ENCODE measurements at places on chromosomes 2 and 18.

DNA sequence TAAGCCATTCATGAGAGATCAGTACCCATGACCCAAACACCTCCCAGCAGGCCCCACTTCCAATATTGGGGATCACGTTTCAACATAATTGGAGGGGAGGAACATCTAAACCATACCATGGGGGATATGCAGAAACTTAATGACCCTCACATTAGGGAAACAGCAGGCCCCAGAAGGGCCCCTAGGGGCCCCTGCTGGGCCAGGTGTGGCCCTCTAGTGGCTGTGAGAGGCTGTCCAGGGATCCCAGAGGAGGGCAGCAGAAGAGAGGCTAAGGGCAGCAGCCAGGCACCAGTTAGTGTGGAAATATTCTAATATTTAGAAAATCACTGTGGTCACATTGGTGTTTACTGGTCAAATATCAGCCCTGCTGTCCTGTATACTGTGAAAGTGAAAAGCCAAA, 49.3 kb upstream of the ANKRD44 start:
- no peak for DNase-seq

- no peak for DNase-seq
Measured at GRCh38 chr2:183034806-183035205, 3.5 kb downstream of the NCKAP1 start.

- no peak for DNase-seq
Measured at GRCh38 chr2:96914332-96914731, 44.5 kb upstream of the SEMA4C start.

- DNase-seq = no peak
Measured at GRCh38 chr2:38934742-38935141, 45.1 kb downstream of the ARHGEF33 start.

DNA sequence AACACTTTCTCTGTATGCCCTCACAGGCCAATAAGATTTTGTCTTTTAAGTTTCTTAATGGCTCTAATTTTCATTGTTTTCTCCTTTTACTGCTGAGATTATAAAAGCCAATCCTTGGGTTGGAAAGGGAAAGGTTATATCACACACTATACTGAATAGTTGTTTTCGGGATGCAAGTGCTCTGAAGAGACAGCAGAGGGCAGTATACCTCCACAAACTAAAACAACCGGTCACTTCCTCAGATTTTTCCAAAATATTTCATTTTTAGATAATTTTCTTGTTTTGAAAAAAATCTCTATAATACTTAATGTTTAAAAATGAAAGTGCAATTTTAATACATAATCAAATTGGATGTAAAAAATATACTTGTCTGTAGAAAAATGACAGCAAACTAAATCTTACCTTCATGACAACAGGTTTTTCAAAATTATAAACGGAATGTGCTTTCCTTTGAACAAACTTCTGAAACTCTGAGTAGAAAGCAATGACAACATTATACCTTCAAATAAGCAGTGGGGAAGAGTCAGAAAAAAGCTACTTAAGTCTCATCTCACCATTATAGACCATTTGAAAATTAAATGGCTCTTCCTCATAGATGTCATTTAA, 82.7 kb downstream of the ORC4 start:
- no peak for DNase-seq

DNA sequence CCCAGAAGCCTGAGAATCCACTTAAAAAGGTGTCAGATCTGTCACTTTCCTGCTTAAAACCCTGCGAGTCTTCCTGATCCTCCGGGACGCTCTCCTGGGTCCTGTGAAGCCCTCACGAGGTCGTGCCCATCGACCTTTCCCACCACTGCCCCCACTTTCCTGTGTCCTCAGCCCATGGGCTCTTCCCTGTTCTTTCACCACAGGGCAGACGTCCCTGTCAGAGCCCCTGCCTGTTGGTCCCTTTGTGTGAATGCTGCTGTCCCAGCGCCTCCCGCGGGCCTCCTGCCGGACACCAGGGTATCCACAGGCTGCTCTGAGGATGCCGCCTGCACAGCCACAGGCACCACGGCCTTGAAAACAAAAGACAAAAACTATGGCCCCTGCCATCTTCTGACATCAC, 125.6 kb downstream of the TMEM18 start:
- DNase-seq = no peak

DNA sequence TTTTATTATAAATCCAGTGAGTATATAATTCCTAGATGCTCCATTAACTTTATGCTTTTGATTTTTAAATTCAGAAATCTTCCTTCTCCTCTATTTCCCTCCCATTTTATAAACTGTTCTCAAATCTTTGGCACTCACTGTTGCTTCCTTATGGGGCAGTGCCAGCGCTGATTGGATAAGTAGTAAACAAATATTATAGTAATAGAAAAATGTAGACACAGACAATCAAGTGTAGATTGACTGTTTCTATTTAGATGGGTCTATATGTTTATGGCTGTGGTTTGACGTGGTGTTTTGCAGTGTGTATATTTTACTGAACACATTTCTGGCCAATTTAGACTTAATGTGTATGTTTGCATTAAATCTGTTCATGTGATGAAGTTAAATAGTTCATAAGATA, 36.6 kb downstream of the LYPD6B start:
- DNase-seq = no peak

DNA sequence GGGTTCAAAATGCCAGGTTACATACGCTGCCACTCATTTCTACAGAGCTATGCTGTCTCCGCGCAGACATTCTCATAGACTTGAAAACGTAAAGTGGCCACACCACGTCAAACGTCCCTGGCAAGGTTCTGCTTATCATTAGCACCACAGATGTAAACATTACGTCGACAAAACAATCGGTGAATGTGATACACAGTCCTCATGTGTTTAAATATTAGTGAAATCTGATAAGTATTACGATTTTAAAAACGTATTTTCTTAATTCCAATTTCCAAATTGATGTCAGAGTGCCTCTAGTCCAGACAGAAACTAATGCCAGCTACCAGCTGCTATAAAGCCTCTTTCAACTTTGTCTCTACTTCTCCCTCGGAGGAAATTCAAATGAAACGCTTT, 1.2 kb downstream of the STK17B start:
- no peak for DNase-seq

DNA sequence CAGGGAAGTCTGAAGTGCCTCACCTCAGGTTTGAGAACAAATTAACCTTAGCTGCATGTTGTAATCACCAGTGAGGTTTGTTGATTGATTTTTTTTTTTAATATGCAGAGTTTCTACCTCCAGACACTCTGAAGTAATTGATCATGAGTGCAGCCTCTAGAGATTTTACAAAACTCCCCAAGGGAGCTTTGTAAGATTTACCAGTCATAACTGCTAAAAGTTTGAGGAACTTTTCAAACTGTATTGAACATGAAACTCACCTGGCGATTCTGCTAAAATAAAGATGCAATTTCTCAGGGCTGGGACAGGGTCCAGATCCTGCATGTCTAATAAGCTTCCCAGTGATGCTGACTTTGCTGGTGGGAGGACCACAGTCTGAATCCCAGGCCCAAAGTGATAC, 339.6 kb upstream of the DCC start:
- DNase-seq = no peak

GRCh38 chr2:42110641-42111322, 58.4 kb upstream of the EML4 start:
- no peak for DNase-seq

DNA sequence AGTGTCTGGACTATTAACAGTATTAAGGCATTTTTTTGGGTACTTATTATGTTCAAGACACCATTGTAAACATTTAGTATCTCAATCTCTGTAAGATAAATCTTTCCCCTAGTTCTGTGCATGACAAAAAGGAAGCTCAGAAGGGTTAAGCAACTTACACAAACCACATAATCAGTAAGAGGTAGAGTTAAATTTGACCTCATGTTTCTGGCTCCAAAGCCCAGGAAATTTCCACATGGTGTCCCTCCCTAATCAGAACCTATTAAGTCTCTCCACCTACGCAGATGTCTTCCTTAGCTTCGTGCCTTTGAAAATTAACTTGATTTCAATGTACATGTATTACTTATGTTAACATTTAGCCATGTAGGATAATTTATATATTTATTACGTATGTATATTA, 2.0 kb downstream of the MFSD6 start:
- no peak for DNase-seq

- no peak for DNase-seq
Measured at GRCh38 chr18:27202741-27203140, 17.6 kb upstream of the CHST9 start.

DNA sequence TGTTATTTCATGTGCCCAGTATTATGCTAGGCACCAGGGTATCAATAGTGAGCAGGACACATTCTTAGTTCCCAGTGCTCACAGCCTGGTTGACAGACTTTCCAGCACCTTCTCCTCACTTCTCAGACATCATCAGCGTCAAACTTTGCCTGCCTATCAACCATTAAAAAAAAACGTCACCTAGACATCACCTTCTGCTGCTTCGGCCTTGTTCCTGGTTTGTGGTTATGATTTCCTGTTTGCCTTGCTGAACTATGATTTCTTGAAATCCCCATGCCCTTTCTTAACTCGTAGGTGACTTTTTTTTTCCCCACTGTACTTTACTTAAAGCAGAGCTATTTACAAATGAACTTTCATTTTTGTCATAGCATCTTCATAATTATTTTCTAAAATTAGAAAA, 60.4 kb upstream of the NABP1 start:
- DNase-seq = peak; percentile 15

- no peak for DNase-seq
Measured at GRCh38 chr2:1968209-1968987, 224.1 kb upstream of the PXDN start.

DNA sequence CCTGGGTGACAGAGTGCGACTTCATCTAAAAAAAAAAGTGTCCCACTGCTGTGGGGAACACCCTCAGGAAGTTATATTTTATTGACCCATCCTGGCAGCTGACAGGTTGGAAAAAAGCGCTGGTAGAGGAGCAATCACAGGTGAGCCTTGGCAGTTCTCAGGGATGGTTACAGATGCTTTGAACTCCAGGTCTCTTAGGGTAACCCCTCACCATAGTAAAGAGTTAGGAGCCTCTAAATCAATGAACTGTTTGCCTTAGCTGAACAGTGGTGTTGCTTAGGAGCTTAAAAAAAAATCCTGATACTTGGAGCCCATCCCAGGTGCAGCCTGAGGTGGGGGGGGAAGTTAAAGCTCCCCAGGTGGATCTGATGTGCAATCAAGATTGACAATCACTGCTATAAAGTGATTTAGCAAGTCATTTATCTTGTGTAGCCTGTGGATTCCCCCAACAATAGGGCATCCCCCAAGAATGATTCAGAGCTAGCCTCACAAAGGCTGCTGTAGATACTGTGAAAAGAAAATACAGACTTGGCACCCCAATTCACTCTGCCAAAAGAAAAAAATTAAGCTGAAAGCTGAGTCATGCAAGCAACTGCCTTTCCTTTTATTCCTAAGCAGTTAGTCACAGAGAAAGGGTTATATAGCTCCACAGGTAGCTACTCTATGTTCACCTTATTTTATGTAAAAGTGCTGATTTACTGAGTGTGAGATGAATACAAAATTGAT, 14.8 kb downstream of the SLC16A14 start:
- no peak for DNase-seq

DNA sequence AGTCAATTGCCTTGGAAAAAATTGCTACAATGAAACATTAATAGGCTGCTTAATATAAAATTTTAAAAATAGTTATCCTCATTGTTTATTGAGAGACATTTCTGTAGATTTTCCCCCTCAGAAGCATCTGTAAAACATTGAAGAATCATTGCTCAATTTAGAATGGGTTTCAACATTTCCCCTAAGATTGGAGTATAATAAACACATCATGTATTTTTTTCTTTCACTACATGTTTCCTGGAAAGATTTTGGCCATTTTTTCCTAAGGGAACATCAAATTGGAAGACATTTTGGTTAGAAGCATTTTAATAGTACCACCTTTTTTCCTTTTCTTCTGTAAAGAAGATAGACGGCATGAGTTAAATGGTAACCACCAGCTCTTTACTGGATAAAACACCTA, 443.2 kb upstream of the SPHKAP start:
- DNase-seq = no peak

DNA sequence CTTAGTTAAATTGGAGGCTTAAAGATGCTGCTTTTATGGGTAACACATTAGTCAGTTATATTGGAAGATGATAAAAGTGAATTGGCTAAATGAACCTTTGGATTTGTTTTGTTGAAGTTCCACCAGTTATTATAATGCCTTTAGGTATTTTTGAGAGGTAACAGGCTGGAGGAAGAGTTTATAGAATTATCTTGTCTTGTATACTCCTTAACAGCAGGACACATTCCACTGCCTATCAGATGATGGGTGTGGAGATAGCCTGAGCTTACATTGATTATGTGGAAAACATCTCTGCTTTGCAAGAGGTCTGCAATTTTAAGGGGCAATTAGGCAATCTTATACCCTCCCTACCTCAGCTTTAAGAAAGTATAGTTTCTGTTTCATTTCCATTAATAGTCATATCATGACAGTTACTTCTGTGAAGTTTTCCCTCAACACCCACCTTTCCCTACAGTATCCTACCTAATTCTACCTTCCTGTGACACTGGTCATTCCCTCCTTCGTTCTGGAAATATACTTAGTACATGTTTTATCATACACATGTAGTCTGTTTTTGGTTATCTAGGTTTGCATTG, 403.7 kb upstream of the SPRED2 start:
- DNase-seq = no peak

GRCh38 chr2:163735685-163736432, at the start of gene FIGN:
Gene FIGN, minus strand, starts transcription at chr2:163736008. Its CDS starts 1,081 bp downstream, at chr2:163734927.
- no peak for DNase-seq

GRCh38 chr2:174376967-174377366, 18.6 kb upstream of the SCRN3 start:
- DNase-seq = no peak

DNA sequence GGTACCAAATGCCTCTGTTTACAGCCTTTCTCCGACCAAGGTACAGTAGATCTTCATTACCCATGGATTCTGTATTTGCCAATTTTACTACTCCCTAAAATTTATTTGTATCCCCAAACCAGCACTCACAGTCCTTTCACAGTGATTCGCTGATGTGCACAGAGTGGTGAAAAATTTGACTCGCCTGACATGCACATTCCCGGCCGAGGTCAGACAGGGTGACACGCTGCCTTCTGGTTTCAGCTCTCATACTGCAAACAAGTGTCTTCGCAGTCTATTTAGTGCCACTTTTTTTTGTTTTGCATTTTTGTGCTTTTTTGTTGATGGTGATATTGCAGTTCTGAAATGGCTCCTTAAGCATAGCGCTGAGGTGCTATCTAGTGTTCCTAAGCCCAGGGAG, 71.0 kb downstream of the MAPK4 start:
- no peak for DNase-seq

Data from stimulated activated CD4-positive, alpha-beta T cell treated with anti-CD3 and anti-CD28 coated beads, Interleukin-12 subunit alpha, Interleukin-12 subunit beta, amount 100 ng/mL, for 24 hours (primary cell).